ENCODE measurements at places on chromosomes 2 and 18. TPM values are rescaled to one million over a fixed set of nuclear protein-coding genes. Genes with fewer than 3 reads are reported as not detected.

Gene KCNE4
- total RNA-seq: not detected

Gene SAG
- total RNA-seq: not detected

Gene LDLRAD4
- 1.7 TPM for total RNA-seq

Gene GPR45
- 0.30 TPM for total RNA-seq

Gene TSPYL6
- total RNA-seq: not detected

DNA sequence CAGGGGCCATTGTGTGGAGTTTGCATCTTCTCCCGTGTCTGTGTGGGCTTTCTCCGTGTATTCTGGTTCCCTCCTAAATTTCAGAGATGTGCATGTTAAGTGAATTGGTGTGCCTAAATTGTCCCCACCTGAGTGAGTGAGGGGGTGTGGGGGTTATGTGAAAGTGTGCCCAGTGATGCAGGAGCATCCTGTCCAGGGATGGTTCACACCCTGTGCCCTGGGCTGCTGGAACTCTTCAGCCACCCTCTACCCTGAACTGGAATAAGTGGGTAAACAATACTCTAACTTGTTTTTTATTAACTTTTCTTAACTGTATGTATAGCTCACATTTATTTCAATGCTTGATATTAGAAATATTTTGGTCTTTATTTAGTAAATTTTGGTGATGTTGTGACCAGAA lies 56.0 kb downstream of the UBE2E3 start:
- DNase-seq: no peak

DNA sequence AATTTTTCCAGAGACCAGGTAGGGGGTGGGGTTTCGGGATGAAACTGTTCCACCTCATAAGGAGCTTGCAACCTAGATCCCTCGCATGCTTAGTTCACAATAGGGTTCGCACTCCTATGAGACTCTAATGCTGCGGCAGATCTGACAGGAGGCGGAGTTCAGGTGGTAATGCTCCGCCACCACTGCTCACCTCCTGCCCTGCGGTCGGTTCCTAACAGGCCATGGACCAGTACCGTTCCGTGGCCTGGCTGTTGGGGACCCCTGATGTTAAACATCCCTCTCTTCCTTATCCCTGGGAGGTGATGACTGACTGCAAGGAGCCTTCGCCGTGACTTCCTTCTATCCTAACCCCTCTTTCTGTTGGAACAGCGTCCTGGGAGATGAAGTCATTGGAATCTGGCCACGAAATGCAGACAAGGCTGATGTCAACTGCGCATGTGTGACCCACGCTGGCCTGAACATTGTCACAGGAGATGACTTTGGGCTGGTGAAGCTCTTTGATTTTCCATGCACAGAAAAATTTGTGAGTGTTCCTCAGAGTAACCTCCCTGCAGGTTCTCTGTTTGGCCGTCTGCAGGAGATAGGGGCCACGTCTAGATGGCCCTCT lies 82.4 kb downstream of the RTN4 start:
- no peak for DNase-seq

GRCh38 chr2:69828938-69829255 lies 563 bp upstream of the GMCL1 start:
- DNase-seq: no peak

DNA sequence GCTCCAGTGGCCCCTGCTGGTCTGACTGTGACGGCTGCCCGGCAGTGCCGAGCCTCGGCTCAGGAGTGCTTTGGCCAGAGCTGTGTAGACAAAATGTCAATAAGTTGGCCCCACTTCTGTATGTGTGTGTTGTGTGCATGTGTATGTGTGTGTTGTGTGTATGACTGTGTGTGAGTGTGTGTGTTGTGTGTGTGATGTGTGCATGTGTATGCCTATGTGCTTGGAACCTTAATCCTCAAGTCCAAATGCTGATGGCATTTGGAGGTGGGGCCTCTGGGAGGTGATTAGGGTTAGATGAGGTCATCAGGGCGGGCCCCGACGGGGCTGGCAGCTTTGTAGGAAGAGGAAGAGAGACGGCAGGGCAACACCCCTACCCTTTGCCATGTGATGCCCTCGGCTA lies 269.0 kb downstream of the DCDC2C start:
- no peak for DNase-seq

GRCh38 chr2:229282758-229283546 lies 11.9 kb upstream of the PID1 start:
- no peak for DNase-seq

GRCh38 chr2:47029737-47030524 lies 114.3 kb upstream of the MCFD2 start:
- DNase-seq: no peak

GRCh38 chr2:217510771-217511291 lies 492.0 kb downstream of the TNS1 start:
- peak; percentile 68 for DNase-seq

DNA sequence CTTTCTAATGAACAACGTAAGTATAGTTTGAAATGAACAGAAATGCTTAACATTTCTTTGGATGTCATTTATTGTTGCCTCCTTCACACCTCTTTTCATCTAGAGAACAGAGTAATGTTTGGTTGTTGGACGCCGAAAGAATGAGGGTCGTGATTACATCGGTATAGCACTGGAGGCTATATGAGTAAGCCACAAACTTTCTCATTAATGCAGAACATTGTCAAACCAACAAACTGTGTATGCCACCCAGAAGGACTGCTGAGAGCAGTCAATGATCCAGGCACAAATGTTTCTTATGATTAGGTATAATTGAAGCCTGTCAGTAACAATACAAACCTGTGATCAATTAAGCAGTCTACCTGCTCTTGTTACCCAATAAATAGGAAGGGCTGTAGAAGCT lies 1494.7 kb upstream of the NXPH2 start:
- DNase-seq: no peak

- no peak for DNase-seq
Observed at GRCh38 chr2:168448980-168449379, 7.1 kb upstream of the CERS6 start.

GRCh38 chr2:118122594-118123281 lies 34.5 kb downstream of the INSIG2 start:
- no peak for DNase-seq

DNA sequence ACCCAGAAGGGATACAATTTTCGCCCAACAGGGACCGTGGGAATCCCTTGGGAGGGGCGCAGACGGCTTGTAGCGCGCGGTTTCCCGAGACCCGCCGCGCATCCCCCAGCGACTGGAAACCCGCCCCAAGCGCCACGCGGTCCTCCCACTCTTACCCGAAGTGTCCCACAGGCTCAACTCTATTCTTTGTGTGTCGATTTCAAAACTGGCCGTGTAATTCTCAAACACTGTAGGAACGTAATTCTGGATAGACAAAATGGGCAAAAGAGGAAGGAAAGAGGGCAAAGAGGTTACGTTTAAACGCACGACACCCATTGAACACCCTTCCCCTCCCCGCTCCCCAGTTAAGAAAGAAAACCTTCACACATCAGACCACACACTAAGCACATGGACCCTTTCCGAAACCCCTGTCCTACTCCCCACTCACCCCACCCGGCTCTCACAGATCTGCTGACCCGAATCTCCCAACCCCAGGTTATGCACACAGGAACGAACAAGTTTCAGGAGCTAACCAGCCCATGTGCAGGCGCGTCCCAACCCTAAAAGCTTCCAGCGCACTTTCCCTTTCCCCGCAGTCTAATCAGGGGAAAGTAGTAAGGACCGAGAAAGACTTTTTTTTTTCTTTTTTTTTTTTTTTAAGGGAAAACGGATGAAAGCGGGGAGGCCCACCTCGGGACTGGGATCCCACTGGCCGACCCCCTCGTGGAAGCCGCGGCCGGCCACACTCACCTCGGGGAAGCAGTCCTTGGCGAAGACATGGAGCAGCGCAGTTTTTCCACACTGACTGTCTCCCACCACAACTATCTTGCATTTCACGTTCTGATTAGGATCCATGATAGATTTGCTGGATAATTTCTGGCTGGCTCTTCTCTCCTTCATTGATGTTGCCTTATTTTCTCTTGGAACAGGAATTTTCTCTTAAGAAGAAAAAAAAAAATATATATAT lies 655 bp downstream of the RND3 start:
- DNase-seq: peak; percentile 17
